ENCODE measurements at places on chromosomes 2 and 18.

DNA sequence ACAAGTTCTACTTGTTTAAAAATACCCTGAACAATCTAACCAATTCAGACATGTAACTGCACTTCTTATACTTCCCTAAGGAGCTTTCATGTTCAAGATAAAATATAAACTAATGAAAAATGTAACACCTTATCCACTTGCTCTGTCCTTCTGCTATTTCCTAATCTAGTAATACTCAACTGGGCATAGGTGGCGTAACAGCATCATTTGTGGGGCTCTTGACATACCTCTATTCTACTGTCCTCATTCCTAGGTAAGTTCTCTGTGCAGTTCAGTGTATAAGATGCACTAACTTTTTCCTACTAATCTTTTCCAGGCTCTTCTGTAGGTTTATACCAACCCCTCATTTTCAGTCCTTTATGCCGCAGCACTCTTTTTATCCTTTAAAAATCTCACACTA lies 36.7 kb downstream of the PRKD3 start:
- peak; percentile 6 for DNase-seq

DNA sequence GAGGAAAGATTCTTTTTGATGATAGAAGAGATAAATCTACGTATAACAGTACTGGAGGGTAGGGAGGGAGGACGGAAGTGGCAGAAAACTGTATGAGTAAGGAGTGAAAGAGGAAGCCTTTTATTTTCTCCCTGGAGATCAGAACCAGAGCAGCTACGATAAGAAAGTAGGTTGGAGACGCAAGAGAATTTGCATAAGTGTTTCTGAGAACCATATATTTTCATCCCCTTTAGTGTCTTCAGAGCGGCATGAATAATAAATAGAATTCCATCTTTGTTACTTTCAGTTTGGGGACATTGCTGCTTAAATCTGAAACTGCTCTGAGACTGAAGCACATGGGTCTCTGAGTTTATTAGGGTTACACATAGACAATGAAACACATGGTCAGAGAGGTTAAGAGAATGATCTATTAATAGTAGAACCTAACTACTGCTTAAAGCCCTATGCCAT lies 230.2 kb upstream of the TNP1 start:
- DNase-seq, result no peak

GRCh38 chr18:33576999-33577646 lies 896 bp upstream of the ASXL3 start:
- no peak for DNase-seq

- peak; percentile 65 for DNase-seq
These were observed 17.5 kb downstream of the SLC4A3 start for GRCh38 chr2:219644801-219645480.

- peak; percentile 67 for DNase-seq
These were observed 5.5 kb downstream of the NHEJ1 start for GRCh38 chr2:219155054-219155644.

GRCh38 chr2:67684991-67685390 lies 287.9 kb downstream of the ETAA1 start:
- DNase-seq, result no peak

DNA sequence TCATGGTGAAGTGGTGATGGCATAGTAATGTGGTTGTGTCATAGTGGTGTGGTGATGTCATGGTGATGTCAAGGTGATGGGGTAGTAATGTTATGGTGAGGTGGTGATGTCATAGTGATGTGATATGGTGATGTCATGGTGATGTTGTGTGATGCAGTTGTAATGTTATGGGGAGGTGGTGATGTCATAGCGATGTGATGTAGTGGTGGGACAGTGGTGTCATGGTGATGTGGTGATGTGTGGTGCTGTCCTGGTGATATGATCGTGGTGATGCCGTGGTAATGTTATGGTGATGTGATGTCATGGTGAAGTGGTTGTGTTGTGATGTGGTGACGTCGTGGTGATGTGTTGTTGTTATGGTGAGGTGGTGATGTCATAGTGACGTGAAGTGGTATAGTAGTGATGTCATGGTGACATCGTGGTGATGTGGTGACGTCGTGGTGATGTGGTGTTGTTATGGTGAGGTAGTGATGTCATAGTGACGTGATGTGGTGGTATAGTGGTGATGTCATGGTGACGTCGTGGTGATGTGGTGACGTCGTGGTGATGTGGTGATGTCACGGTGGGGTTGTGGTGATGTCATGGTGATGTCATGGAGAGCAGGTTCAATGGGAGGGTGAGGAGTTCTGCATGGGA lies 242.7 kb upstream of the MYT1L start:
- DNase-seq, result peak; percentile 24

DNA sequence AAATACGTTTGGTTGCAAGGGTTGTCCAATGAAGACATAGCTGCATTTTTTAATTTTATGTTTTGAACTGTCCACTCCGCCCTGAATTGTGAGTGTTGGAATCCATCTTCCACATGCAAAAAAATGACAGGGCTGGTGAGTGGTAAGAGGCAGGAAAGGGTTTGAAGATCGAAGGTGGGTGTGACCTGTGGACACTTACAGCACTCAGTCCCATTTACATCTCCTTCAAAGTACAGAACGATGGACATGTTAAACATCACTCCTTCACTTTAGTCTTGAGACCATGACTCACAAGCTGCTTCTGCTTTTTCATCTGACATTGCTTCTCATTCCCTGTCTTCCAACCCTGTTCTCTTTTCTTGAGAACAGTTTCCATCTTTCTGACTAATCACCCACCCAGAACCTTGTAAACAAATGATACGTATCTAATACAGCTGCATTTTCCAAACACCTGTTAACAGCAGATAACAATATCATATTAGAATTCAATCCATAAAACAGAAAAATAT lies 179.3 kb downstream of the ZNF516 start:
- no peak for DNase-seq

- DNase-seq, result no peak
These were observed 8.6 kb downstream of the ITPRID2 start for GRCh38 chr2:181900007-181900651.

- no peak for DNase-seq
These were observed 25.1 kb upstream of the ATRAID start for GRCh38 chr2:27186613-27187345.

GRCh38 chr2:20227894-20228505 lies 3.1 kb upstream of the SDC1 start:
- DNase-seq, result no peak

GRCh38 chr2:39919511-39920306 lies 140.7 kb upstream of the THUMPD2 start:
- no peak for DNase-seq

- DNase-seq, result no peak
These were observed 304.7 kb downstream of the TCF4 start for GRCh38 chr18:55283309-55283708.

DNA sequence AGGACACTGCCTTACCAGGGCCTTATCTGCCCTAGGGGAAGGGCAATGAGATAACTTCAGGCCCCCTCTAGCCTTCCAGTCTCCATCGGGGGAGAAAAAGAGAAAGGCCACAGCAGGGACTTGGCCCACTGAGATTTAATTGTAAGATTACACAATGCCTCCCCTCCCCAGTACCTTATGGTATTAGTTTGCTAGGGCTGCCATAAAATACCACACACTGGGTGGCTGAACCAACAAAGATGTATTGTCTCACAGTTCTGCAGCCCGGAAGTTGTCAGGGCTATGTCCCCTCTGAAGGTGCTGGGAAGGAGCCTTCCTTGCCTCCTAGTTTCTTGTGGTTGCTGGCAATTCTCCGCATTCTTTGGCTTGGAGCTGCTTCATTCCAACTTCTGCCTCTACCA lies 34.8 kb upstream of the SPATA3 start:
- no peak for DNase-seq

GRCh38 chr2:38115216-38116032 lies 39.5 kb upstream of the CYP1B1 start:
- peak; percentile 50 for DNase-seq

- DNase-seq, result peak; percentile 82
These were observed 332.4 kb upstream of the MYT1L start for GRCh38 chr2:2663401-2664036.

DNA sequence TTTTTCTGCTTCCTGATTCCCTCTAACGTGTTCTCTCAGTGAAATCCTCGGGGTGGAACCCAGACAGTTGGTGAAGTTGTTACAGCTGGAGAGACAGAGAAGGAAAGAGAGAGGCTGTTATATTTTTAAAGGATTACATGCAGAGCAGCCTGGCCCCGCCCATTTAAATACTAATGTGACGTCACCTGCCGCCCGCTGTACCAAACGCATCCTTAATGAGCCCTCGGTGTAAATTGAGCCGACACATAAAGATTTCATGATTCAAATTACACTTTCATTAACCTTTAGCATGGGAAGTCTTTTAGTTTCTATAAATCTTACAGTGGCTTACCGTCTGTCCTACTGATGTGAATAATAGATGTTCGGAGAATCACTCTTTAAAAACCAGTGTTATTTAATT lies 164.0 kb upstream of the SIX3 start:
- no peak for DNase-seq

- peak; percentile 73 for DNase-seq
These were observed 48.1 kb downstream of the PKDCC start for GRCh38 chr2:42095923-42096408.

DNA sequence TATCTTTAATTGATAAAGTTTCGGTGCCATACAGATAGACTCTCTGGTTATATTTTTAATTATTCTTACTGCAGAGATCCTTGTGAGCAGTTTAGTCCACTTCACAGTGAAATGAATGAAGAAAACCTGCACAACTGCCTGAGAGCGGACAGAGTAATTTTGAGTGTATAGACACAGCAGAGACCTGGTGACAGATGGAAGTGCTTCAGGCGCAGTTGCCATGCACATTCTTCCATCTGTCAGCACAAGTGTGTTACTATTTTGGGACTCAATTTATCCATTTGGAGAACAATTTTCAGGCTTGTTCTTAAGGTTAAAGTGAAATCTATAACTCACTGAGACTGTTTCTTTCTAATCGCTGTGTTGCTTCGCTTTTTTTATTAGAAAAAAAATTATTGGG lies 147.8 kb upstream of the SPHKAP start:
- peak; percentile 3 for DNase-seq

DNA sequence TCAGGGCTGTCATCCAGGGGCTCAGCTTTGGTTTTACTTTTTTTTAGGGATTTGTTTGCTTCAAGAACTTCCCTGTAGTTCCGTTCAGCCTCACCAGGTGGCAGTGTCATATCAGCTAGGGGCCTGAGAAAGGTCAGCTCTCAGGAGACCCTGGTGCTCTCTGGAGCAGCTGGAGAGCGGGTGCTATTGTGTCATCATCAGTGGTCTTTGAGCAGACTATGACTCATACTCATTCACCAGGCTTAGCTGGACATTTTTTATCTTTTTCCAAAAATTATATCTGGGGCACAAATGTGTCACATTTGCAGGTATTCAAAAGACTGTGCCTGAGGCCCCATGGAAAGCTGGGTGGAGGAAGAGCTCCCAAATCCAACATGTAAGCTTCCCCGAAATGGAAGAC lies 24.4 kb downstream of the ZNF892 start:
- DNase-seq, result peak; percentile 73

DNA sequence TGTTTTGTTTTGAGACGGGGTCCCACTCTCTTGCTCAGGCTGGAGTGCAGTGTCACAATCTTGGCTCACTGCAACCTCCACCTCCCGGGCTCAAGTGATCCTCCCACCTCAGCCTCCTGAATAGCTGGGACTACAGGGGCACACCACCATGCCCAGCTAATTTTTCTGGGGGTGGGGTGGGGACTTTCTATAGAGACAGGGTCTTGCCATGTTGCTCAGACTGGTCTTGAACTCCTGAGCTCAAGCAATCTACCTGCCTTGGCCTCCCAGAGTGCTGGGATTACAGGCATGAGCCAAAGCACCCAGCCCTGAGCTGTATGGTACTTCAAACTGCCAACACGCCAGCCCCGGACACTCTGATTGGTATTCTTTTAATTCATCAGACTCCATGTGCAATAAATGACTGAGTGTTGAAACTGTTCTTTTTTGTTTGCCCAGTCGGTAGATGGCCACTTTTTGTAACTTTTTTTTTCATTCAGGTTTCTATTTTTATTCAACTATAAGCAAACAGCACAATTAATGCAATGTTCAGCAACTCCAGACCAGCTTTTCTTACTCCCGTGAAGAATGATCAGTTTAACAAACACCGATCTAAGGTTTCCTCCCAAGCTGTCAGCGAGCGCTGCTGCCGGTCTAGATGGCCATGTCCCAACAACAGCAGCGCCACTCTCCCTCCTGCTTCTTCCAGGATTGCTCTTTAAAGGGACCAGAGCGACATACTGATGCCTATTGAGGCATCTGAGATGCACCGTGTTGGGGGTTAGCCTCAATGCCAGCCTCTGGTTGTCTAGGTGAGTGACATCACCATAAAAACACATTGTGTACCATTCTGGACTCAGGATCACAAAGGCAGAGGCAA lies 12.5 kb upstream of the TGOLN2 start:
- no peak for DNase-seq

DNA sequence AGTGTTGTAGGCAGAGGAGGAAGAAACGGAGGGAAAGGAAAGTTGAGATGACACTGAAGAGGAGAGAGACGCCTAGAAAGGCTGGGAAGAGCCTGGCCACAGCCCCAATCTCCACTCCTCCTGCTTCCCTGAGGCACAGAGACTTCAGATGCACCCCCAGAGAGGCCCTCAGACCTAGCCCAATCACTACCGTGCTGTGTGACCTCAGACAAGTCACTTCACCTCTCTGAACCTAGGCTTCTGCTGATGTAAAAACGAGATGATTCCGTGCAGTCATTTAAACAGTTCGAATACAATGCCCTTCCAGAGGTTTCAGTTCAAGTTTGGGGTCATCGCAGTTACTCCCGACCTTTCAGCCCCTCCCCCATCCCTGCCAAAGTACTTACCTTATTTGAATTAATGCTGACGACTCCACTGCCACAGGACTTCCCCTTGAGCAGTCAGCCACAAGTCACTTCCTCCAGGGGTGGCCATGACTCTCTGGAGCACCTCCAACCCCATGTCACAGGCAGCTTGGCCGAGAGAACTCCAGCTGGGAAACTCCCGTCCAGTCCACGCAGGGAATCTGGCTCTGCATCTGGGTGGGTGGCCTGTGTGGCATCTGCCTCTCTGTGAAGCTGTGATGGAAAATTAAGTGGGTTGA lies 105.2 kb upstream of the ID2 start:
- no peak for DNase-seq

GRCh38 chr2:14143435-14143834 lies 489.1 kb upstream of the LRATD1 start:
- no peak for DNase-seq

GRCh38 chr18:24491927-24492834 lies 31.7 kb downstream of the HRH4 start:
- peak; percentile 43 for DNase-seq

DNA sequence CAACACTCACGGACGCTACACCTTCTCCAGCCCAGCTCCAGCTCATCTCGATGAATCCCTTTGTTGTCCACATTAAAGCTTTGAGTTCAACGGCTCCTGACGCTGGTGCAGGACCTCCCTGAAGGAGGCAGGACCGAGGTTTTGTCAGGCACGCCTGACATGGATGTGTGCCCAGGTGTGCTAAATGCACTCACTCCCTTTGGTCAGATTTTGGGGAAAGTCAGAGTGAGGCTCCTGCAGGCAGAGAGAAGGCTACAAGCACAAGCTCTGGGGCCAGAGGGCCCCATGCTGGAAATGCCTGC lies 78.6 kb downstream of the NDUFA10 start:
- no peak for DNase-seq

GRCh38 chr2:219362524-219363164 lies 25.1 kb downstream of the DNPEP start:
- DNase-seq, result no peak

GRCh38 chr2:75870651-75871137 lies 160.0 kb upstream of the GCFC2 start:
- no peak for DNase-seq

Measured in SHP77 (cell line).